ENCODE measurements at places on chromosomes 5 and 9.

DNA sequence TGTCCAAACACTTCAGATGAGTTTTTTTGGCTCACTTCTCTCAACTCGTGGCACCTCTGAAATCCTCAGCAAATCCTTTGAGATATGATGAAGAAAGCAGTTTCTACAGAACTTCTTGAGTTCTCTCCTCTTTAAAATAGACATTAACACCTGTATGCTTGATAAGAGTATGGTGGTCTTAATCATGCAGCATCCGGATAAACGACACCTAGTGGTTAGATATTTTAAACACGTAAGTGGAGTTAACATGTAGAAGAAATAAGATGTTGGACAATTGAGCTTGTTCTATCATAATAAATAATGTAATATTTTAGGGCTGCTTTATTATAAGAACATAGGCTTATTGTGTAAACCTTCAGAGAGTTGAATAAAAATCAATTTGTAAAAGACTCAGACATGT is 324.8 kb downstream of the CYLC2 start:
- DNase-seq: no peak

GRCh38 chr9:18829873-18830272 is 203.1 kb downstream of the SAXO1 start:
- no peak for DNase-seq

DNA sequence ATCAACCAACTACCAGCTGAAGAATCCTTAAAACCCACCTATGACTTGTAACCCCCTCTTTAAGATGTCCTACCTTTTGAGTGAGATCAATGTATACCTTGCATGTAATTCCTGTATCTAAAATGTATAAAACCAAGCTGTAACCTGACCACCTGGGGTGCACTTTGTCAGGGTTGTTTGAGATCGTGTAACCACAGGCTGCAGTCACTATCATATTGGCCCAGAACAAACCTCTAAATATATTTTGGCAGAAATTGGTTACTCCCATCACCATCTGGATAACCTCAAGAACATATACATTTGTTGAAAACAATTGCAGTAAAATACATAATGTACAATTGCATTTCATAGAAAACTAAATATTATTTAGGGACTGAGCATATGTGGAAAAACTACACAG is 8.4 kb downstream of the CARNMT1 start:
- DNase-seq: no peak

DNA sequence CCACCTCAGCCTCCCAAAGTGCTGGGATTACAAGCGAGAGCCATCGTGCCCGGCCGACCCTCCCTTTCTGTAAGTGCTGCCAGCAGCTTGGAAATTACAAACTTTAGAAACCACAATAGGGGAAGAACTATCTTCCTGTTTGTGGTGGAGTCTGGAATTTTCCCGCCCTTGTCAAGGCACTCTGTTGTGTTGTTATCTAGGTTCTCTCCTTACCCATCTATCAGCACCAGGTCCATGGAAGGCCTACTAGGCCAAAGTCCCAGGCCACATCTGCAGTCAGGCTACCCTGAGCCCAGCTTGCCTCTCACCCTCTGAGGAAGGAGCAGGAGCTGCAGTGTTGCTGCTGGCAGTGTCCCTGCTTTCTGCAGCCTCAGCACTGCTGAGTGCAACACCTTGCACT is 214.9 kb downstream of the MCTP1 start:
- DNase-seq: no peak

- DNase-seq: no peak
These were observed 115.2 kb downstream of the SIL1 start for GRCh38 chr5:139082813-139083498.

DNA sequence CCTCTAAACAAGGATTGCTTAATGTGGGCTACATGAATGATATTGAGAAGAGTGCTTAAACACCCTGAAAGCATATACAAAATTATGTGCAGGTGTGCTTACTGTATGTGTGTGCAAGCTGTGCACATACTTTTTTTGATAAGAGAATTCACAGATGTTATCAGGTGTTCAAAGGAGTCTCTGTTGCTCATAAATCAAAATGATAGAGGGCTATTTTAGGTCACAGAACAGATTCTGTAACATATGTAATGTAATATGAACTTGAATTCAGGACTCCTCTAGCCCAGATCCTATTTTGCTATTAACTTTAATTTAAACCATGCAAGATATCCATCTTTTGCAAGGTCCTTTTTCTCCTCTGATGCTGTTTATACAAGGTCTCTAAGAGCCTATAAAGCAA is 38.2 kb downstream of the CCDC192 start:
- no peak for DNase-seq

- DNase-seq: no peak
These were observed 54.1 kb upstream of the ZNF366 start for GRCh38 chr5:72561148-72561972.

DNA sequence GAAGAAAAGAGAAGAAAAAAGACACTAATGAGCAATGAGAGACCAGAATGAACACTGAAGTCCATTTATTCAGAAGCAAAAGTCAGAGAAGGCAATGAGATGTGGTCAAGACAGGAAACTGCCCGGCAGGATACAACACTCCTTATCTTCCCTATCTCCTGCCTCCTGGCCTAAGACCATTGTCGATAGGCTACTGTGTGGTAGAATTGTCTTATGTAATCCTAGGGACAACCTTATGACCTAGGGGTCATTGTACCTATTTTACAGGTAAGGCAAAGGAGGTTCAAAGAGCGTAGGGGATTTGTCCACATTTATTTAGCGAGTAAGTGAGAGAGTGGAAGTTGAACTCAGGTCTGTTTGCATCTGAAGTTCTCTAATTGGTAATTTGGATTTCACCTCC is 63.0 kb upstream of the PTPN3 start:
- no peak for DNase-seq

DNA sequence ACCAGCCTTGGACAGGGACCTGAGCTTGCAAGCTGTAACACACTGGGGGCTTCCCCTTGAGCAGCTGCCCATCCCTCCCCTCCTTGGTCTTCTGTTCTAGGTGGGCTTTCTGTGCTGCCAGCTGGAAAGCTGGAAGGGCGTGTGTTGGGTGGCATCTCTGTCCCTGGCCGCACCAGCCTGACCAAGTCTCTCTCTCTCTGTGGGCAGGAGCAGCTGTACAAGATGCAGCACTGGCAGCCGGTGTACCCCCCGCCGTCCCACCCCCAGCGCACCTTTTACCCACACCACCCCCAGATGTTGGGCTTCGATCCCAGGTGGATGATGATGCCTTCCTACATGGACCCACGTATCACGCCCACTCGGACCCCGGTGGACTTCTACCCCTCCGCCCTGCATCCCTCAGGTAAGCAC is 32.1 kb upstream of the POMT1 start:
- no peak for DNase-seq

- DNase-seq: no peak
These were observed 146.6 kb upstream of the PCA3 start for GRCh38 chr9:76617497-76618175.

DNA sequence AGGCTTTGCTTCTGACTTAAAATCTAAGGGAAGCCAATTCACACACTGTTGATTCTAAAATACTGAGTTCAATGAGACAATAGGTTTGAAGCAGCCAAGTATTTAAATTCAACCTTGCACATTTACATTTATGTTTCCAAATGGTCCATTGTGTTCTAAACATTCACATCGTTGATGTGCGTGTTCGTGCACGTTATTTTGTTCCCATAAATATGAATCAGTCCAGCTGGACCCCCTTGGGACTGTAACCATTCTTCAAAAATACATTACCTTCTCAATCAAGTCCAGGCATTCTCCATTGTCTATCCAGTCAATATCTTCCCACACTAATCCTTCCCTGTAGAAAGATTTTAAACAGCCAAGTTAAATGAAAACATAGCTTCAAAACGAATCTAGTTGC is 146.4 kb upstream of the RETREG1 start:
- no peak for DNase-seq

GRCh38 chr5:168917947-168918600 is 338.9 kb upstream of the PANK3 start:
- no peak for DNase-seq

GRCh38 chr5:157570531-157571200 is 4.9 kb downstream of the ADAM19 start:
- DNase-seq: no peak

GRCh38 chr5:32621256-32621655 is 35.9 kb downstream of the SUB1 start:
- no peak for DNase-seq

DNA sequence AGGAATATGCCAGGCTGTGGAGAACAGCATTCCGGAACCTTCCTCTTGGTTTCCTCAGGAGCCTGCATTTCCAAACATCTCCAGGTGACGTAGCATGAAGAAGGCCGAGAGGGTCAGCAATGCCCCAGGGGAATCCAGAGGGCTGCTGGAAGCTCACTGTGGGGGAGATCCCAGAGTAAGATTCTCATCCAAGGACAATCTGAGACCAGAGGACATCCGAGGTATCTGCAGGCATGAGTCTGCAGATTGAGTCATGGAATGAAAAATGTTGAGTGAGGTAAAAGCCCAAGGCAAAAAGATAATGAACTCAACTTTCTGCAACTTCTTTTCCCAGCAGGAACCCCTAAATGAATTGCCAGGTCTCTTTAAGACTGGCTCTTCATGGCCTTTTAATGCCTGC is 73.5 kb downstream of the KIF4B start:
- no peak for DNase-seq

DNA sequence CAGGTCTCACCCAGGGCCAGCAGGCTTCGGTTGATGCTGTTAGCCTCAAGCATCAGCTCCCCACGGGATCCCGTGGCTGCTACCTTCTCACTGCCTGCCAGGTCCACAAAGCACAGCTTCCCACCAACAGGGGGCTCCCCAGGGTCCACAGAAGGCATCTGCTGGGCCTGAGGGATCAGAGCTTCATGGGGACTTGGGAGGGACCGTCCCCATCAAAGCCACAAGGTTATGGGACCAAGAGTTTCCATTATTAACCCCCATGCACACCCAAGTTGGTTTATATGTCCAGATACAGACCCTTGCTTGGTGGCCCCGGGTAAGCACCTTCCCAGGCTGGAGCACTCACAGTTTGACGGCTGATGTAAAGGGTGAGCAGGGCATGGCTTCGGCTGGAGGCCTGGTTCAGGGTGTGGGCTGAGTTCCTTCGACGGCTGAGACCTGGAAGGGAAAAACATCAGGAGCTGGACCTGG is 3.0 kb downstream of the KIF12 start:
- no peak for DNase-seq

DNA sequence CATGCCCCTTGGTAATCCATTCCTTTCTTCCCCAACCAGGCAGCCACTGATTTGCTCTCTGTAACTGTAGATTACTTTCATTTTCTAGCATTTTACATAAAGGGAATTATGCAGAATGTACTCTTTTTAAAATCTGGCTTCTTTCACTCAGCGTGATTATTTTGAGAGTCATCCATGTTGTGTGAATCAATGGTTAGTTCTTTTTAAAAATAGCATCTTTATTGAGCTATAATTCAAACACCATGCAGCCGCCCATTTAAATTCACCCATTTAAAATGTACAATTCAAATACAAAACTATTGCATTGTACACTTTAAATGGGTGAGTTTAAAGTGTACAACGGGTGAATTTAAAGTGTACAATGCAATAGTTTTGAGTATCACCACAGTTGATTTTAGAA is 2.3 kb upstream of the OR13J1 start:
- no peak for DNase-seq

DNA sequence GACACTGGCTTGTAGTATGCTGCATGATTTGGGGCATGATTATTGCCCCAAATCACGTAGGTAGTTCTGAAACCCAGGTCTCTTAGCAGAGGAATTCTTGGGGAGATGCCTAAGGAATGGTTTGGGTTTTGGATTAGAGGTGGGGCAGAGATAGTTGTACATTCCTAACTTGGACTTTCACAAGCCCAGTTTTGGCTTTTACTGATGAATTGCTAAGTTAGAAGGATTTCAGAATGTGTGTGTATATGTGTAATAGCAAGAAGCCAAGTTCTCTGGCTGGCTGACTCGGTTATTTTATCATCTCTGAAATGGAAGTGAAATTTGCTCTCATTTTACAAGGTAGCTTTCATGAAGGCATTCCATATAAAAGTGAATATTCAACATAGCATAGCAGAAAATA is 23.8 kb upstream of the ZNF131 start:
- DNase-seq: no peak

GRCh38 chr5:78552729-78553342 is 95.7 kb downstream of the LHFPL2 start:
- no peak for DNase-seq

- DNase-seq: no peak
These were observed 28.8 kb downstream of the IL12B start for GRCh38 chr5:159301466-159301865.

- no peak for DNase-seq
These were observed 78.4 kb downstream of the TMEM252 start for GRCh38 chr9:68462105-68462775.

GRCh38 chr5:96901384-96901783 is 25.1 kb downstream of the ERAP2 start:
- no peak for DNase-seq

DNA sequence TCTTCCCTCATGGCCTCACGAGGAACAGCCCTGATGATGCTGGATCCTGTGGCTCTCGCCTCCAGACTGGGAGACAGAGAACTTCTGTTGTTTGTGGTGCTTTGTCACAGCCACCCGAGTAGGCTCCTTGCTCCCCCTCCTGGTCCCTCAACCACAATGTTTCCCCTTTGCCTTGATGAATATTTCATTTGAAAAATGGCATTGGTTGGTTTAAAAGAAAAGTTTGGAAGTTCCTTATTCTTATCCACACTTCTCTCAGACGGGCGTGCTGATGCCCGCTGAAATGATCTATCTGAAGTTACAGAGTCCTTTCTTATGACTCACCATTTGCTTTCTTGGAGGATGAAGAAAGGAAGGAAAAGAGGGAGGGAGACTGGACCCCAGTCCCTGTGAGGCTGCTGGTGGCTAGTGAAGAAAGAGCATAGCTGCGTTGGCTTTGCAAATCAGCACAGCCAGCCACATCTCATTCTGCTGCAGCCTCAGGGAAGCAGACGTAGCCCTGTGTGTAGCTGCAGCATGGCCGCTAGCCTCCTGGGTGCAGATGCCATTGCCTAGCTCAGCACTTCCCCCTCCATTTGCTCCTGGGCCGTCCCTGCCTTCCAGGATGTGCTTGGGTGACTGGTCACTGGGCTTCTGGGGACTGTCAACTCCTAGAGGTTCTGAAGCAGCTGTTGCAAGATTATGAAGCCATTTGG is 185.9 kb downstream of the ERCC6L2 start:
- DNase-seq: peak; percentile 48

DNA sequence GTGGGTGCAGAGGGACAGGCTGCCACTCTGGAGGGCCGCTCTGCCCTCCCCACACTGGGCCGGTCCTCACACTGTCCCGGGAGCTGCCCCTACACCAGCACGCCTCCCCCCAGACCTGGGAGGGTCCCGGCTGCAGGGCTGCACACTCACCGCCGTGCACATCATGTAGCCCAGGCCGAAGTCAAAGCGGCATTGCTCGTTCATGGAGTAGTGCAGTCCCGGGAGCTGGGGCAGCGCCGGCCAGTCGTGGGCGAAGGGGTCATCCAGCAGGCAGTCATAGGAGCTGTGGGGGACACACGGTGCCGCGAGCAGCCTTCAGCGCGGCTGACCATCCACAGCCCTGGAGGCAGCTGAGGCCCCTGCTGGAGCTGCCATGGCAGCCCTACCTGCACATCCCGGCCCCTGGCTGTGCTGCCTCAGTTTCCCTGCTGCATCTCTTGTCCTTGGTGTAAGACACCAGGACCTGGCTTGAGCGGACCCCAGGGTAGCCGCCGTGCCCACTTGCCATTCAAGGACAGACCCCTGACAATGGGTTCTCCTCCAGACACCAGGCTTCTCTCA is 93.2 kb downstream of the ZNF354C start:
- DNase-seq: no peak

- no peak for DNase-seq
These were observed 221.4 kb downstream of the RAB3C start for GRCh38 chr5:58804291-58804690.

- no peak for DNase-seq
These were observed 17.5 kb upstream of the CCDC192 start for GRCh38 chr5:127685662-127686061.

Measured in CD4-positive, alpha-beta T cell treated with Interleukin-4 for 4 hours (primary cell).